Right atrium auricular region (tissue), 2 donors: ENCODE measurements at places on chromosomes 16 and 17. TPM values are rescaled to one million over a fixed set of nuclear protein-coding genes. Genes with fewer than 3 reads are reported as not detected.

ARHGDIG gene
- total RNA-seq, result 5.9 TPM

GUCY2D gene
- not detected for total RNA-seq

CAMKK1 gene
- total RNA-seq, result 3.2 TPM

GNG13 gene
- total RNA-seq, result not detected

MBTPS1 gene
- total RNA-seq, result 77.5 TPM

DNA sequence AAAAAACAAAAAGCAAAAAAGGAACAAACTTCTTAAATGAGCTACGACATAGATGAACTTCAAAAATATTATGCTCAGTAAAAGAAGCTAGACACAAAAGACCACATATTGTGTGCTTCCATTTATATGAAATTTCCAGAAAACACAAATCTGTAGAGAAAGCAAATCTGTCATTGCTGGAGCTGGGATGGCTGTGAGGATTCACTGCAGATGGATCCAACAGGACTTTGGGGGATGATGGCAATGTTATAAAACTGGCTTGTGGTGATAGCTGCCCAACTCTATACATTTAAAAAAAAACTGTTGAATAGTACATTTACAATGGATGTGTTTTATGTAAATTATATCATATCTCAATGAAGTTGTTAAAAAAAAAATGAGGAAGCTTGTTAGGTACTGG, 52.6 kb upstream of the MAP3K14 start:
- no peaks in the 10 kb centered on the region for H3K4me1 ChIP-seq
- H3K36me3 ChIP-seq, result no peaks in the 10 kb centered on the region
- H3K27me3 ChIP-seq, result no peaks in the 10 kb centered on the region
- DNase-seq, result no peak

DNA sequence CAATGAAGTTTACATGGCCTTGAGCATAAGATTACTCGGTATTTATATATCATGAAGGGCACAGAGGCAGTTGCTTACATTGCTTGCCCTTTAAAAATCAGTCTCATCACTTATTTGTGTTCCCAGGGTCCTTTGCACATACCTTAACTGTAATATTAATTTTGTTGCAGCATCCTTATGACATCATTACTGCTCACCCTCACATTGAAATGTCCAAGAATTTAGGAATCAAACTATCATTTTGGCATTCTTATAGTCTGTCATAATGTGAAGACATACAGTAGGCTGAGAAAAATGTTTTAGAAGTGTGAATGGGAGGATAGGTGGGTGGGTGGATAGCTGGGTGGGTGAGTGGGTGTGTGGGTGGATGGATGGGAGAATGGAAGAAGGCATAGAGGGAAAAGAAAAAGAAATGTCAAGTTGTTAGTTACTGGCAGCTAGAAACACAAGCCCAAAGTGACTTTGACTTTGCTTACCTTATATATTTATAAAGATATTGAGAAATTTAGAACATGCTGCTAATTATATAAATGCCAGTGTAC, 17.8 kb downstream of the ADAMTS18 start:
- no peak overlapping the region for H3K4me3 ChIP-seq
- H3K4me1 ChIP-seq, result no peaks in the 10 kb centered on the region
- no peaks in the 10 kb centered on the region for H3K36me3 ChIP-seq
- H3K27me3 ChIP-seq, result no peaks in the 10 kb centered on the region
- no peak overlapping the region for H3K27ac ChIP-seq

- H3K4me1 ChIP-seq, result peaks cover 2% of the 10 kb centered on the region
- no peak overlapping the region for H3K27ac ChIP-seq
- H3K36me3 ChIP-seq, result peaks cover 8% of the 10 kb centered on the region
- H3K4me3 ChIP-seq, result no peak overlapping the region
Measured at GRCh38 chr16:87828907-87829621, 40.2 kb downstream of the SLC7A5 start.

DNA sequence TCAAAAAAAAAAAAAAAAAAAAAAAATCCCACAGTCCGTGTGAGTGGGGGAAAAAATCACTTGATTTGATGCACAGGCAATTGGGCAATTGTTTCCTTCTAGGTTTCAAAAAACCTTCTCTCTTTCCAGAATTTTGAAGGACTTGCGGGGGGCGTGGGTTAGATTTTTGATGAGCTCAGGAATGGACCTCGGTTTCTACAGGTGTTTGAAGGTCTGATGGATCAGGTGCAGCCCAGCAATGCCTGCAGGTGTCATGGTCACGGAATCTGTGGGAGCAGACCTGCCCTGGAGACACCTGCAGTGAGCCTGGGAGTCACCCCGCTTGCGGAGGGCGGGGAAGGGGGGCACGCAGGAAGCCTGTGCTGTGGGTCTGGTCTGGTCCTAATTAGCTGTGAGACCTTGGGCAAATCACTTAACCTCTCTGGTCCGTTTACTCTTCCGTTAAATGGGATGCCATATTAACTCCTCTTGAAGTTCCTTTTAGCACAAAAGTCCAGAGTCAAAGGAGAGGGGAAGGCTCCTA, 174.2 kb downstream of the IRF8 start:
- H3K36me3 ChIP-seq, result no peaks in the 10 kb centered on the region
- no peak for DNase-seq
- no peaks in the 10 kb centered on the region for H3K4me1 ChIP-seq
- H3K27ac ChIP-seq, result no peak overlapping the region

GRCh38 chr16:83116274-83116892, 489.6 kb downstream of the CDH13 start:
- H3K4me1 ChIP-seq, result peaks cover 6% of the 10 kb centered on the region
- DNase-seq, result no peak
- H3K27me3 ChIP-seq, result no peaks in the 10 kb centered on the region
- no peak overlapping the region for H3K27ac ChIP-seq
- no peaks in the 10 kb centered on the region for H3K36me3 ChIP-seq

- H3K27me3 ChIP-seq, result no peaks in the 10 kb centered on the region
- no peak for DNase-seq
- H3K36me3 ChIP-seq, result peaks cover 12% of the 10 kb centered on the region
- no peak overlapping the region for H3K4me3 ChIP-seq
- no peak overlapping the region for H3K27ac ChIP-seq
- peaks cover 6% of the 10 kb centered on the region for H3K4me1 ChIP-seq
Measured at GRCh38 chr16:88817785-88818574, 6.3 kb upstream of the APRT start.

GRCh38 chr17:75325827-75326225, 36.6 kb upstream of the SLC25A19 start:
- H3K4me1 ChIP-seq, result no peaks in the 10 kb centered on the region
- H3K36me3 ChIP-seq, result peaks cover 20% of the 10 kb centered on the region

- no peak for DNase-seq
- peak overlapping the region; percentile 100 for H3K4me3 ChIP-seq
Measured at GRCh38 chr17:7574176-7574953, 5.1 kb upstream of the CD68 start.
